Cerebellar nuclear complex (tissue), 1 donor: ENCODE measurements at places on chromosomes 4 and X.

DNA sequence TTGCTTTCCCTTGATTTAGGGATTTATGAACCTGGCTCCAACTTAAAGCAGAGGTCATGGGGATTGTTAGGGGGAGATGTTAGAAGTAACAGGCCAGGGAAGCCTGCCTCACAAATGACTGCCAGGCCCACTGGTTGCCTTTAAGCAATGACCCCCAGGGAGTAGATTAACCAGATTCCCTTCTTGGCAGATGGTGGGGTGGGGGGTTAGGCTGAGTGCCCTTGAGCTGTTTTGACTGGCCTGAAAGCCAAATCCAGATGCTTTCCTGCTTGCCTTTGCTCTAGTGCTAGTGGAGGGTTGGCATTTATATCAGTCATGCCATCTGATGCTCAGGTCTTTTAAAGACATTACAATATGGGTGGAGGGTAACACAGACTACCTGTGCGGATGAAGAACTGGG, 128.1 kb downstream of the TMEM164 start:
- DNase-seq, result no peak

DNA sequence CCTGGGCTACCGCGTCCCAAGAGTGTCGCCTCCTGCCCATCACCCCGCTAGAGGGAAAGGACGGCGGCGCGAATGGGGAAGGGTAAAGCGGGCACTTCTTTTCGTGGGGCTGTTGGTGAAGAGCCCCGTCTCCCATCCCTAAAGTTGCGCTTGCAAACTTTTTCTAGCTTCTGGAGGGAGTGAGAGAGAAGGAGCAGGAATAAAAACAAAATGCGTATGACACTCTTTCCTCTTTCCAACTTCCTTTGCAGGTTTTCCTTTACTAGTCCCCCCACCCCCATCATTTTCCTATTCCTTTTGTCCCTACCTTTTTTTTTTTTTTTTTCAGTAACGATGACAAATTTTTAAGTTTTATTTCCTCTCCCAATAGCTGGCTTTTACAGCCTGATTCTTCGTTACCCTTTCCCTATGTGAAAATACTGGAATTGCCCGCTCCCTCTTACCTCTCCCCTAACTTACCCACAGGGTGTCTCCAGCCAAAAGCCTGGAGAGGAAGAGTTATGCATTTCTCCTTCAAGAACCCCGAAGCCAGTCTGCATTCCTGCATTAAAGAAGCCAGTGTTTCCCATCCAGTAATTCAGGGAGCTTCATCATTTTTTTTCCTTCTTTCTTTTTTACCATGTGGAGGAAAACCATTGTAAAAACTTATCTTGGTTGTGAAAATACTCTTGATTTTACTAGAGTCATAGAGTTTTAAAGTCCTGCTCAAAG, 613 bp upstream of the ARSJ start:
- DNase-seq, result no peak

DNA sequence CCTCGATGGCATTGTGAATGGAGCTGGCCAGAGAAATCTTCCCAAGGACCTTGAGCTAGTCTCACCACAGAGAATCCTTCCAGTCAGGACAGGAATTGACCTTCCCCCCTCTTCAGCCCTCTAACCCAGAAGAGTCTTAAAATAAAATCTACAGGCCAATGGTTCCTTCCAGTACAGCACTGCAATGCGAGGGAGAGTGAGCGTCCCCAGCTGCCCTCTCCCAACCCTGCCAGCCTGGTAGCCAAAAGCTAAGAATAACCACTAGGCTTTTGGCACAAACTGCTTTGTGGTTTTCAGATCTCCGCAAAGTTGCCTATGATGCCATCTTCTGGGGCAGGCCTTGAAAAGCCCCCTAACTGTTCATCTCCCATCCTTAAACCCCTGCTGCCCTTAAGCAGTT, 175.1 kb downstream of the AR start:
- no peak for DNase-seq

DNA sequence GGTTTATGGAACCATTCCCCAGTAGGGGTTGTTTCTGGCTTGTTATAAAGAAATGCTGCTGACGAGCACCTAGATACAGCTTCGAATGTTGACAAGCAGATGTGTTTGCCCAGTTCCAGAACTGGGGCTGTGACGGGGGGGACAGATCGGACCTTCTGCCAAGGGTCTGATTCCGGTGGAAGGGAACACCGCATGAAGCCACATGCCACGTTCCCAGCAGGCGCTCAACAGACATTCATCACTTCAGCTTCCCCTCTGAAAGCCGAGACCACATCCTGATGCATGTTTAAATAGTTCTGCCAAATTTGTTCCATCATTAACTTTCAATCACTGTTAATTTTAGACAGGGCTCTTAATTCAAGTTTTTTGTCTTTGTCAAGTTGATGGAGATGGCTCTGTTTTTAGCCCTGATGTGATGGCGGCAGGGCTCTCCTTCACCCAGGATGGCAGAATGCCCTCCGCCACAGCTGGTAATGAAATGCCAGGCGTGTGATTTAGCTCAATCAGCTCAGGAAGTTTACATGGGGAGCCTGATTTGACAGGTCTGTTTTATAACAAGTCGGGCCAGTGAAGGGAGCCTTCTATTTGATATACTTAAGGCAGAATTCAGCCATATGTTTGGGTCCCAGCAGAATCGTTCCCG, 57.4 kb downstream of the PSAPL1 start:
- no peak for DNase-seq

GRCh38 chr4:15481961-15482745, 12.5 kb downstream of the CC2D2A start:
- no peak for DNase-seq

DNA sequence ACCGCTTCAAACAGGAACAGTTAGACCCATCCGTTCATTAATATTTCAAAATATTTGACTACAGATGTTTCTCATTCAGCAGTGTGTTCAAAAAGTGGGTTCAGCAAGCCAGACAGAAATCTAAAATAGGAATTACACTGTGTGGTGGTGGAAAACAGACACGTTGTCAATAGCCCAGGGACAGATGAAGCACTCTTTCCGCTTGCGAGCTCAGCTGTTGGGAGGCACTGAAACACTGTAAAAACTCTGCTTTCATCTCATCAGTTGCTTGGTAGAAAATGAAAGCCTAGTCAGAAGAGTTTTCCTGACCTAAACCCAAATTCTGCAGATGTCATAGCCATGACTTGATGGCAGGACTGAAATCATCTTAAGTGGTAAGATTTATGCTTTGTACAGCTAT, 38.5 kb downstream of the LRP2BP start:
- DNase-seq, result no peak

DNA sequence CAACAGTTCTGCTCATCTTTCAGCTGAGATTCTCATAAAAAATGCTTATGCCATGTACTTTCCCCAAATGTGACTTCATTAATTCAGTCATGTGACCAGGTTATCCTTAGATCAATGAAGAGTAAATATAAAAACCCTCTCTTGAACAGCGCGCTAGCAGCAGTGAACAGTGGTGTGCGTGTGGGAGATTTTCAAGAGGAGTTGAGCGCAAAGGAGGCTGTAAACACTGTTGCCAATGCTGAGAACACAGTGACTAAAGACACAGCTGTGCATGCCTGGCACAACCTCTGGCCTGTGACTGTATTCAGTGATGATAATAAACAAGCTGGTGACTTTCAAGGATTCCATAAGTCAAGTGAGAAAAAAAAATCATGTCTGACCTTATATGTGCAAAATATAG, 25.1 kb downstream of the MSX1 start:
- no peak for DNase-seq

GRCh38 chrX:150049647-150050046, 111.4 kb upstream of the EOLA2 start:
- DNase-seq, result no peak

- no peak for DNase-seq
Measured at GRCh38 chrX:12975991-12976558, 1.2 kb downstream of the TMSB4X start.
